ENCODE measurements at places on chromosomes 7 and 10.

GRCh38 chr7:55241958-55242357 is 123.2 kb upstream of the LANCL2 start:
- no peak for DNase-seq

DNA sequence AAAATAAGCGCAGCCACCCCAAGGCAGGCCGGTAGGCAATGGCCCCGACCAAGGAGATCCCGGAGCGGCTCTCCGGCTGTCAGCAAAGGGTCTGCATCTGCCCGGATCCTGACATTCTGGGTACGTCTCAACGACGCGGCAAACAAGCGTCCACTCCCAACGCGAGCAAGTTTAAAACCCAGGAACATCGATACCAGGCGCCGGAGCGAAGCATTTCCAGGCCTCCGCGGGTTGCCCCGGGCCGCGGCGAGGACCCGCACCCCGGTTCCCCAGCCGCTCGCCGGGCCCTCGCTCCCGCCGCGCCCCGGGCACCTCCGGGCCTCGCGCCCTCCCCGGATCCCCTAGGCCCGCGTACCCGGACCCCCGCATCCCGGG is 453 bp downstream of the URGCP start:
- DNase-seq, result no peak

DNA sequence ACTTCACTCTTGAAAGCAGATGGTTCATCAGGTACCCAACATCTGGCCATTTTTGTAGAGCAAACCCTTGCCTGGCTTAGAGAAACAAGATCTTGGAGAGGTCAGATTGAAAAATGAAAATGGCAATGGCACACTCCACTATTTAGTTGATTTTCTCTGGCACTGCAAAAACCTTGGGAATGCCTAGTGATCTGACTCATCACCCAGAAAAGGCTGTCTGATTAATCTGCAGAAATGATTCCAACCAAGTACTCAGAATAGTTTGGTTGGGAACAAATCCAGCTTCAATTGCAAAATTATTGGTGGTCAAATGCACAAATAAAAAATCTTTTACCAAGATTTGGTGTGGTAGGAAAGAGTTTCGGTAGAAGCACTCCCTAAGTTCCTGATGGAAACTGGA is 351.2 kb downstream of the PHTF2 start:
- no peak for DNase-seq

GRCh38 chr7:43394441-43395130 is 188.3 kb upstream of the STK17A start:
- DNase-seq, result no peak

DNA sequence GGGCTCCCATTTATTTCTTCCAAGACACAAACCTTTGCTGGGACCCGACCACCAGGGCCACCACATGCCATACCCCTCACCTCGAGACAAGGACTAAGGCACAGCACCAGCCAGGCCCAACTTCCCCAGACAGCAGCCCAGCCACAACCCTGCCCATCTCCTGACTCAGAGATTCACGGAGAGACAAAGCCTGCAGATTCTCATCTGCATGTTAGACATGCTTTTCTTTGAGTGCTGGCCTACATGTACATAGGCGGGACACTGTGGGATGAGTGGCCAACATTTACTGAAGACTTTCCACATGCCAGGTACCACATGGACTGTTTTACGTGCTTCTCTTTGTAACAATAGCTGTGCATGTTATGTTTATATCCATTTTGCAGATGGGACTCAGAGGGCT is 221.3 kb upstream of the ZMIZ1 start:
- DNase-seq, result no peak

DNA sequence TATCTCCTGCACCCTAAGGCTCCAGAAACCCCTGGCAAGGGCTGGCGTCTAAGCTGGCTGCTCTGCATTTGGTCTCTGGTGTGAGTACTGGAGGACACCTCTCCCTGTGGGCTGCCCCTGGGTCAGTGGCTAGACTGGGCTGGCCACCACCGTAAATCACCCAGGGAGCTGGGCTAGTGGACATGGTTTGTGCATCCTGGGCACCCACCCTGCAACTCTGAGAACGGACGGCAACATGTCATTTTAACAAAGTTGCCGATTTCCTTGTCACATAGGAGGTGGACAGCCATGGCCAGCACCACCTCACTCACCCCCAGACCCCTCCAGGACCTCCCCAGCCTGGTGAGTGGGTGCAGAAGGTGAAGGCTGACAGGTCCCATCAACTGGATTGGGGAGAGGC is 26.8 kb upstream of the PCBD1 start:
- DNase-seq, result no peak

- DNase-seq, result no peak
These were observed 977 bp downstream of the CALU start for GRCh38 chr7:128739990-128740682.

DNA sequence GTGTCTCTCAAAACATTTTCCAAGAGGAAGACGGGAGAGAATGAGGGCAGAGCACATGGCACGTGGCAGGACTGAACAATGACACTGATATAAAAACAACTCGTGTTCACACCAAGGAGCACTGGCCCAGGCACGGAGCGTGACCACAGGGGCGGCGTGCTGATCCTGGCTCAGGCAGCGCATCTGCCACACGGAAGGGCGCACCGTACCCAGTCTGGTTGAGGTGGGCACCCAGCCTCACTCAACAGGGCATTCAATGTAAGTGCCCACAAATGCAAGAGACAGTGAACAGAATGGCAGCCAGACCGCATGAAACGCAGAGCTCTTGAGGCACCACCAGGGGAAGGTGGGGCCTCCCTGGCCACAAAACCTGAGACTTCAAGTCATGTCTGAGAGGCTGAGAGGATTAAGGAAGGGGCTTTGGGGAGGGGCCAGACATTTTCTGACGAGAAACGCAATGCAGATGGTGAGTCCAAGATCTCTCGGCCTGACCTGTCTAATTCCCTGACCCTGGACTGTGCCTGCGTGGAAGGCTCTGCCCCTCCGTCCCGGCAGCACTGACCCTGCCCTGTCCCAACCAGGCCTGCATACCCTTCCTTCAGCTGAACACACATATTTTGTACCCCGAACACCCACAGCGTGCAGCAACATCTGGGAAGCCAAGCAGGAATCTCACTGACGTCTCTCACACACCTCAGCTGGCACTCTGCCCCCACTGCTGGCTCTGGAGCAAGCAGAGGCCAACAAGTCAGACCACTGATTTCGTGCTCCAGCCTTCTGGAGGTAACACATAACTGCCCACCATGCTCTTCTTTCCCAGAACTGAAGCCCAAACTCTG is 35.5 kb downstream of the VOPP1 start:
- DNase-seq, result no peak

DNA sequence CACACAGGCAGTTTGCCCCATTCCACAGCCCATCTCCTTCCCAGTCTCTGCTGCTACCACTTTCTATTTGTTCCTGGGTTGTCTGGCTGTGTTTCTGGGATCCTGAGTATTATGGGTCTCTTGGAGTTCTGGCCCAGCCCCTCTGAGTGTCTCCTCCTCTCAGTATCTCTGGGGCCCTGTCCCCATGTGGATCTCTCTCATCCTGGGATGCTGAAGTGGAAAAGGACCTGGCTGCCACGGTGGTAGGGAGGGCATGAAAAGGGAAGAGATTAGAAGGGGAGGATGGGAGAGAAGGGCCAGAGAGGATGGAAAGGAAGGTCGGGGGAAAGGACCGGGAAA is 54.5 kb upstream of the LBX1 start:
- DNase-seq, result no peak

- no peak for DNase-seq
These were observed 28.6 kb downstream of the KCNH2 start for GRCh38 chr7:150949564-150949963.

DNA sequence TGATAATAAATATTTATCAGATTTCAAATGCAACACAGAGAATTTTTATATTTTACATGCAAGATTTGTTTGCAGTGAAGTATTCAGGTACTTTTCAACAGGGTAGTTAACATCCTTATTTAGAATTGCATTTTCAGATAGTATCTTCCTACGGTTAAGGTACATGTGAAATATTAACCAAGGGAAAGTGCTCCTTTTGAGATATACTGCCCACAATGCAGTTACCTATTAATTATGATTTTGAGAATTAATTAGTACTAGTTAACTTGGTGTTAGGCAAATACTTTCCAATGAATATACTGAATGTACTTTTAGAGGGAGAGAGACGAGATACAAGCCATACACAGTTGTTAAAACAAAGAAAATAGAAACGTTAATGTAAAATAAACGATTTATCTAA is 206.2 kb upstream of the YAE1 start:
- DNase-seq, result no peak

- no peak for DNase-seq
These were observed 13.5 kb downstream of the SFMBT2 start for GRCh38 chr10:7397049-7398035.

GRCh38 chr10:51297438-51297837 is 223.2 kb downstream of the PRKG1 start:
- DNase-seq, result no peak

DNA sequence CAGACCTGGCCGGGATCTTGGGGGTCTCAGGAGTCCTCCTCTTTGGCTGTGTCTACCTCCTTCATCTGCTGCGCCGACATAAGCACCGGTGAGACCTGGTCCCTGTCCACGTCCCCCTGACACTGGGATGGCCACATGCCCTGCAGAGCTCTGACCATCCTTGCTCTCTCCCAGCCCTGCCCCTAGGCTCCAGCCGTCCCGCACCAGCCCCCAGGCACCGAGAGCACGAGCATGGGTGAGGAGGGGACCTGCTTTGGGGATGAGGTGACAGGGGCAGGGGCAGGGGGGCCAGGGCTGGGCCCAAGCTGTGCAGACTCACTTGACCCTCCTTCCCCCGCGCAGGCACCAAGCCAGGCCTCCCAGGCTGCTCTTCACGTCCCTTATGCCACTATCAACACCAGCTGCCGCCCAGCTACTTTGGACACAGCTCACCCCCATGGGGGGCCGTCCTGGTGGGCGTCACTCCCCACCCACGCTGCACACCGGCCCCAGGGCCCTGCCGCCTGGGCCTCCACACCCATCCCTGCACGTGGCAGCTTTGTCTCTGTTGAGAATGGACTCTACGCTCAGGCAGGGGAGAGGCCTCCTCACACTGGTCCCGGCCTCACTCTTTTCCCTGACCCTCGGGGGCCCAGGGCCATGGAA is 959 bp downstream of the PVRIG start:
- DNase-seq, result no peak

- no peak for DNase-seq
These were observed 21.9 kb downstream of the GRID1 start for GRCh38 chr10:86344714-86345161.

DNA sequence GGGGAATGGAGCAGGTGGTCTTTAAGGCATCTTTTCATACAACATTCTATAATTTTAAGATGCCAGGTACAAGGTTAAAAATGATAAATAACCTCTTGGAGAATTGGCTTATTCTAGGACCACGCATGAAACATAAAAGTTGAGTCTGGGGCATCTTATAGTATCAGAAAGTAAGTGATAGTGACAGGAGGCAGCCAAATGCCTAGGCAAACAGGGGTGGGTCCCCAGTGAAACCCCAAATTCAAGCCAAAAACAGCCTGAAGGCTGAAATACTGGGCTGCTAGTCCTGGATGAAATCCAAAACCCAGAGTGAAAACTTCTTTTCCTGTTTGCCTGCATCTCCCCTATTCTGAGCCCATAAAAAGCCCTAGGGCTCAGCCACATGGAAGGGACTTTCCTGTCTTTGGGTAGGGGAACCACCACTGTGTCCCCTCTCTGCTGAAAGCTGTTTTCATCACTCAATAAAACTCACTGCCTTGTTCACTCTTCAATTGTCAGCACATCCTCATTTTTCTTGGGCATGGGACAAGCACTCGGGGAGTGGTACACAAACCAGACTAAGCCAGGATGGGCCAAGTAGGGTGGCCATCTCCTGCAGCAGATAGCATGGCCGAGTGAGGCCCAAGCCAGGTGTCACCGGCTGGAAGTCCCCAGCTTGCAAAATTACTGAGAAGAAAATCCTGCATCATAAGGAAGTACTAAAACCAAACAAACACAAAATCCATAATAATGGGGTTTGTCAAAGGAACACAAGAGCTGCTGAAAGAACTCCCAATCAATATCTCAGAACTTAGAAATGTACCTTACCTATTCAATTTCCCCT is 241.6 kb upstream of the GALNT17 start:
- no peak for DNase-seq

- DNase-seq, result no peak
These were observed 43.0 kb upstream of the RPA3 start for GRCh38 chr7:7761340-7761973.

- no peak for DNase-seq
These were observed 2.3 kb downstream of the FBXO24 start for GRCh38 chr7:100588438-100588837.

DNA sequence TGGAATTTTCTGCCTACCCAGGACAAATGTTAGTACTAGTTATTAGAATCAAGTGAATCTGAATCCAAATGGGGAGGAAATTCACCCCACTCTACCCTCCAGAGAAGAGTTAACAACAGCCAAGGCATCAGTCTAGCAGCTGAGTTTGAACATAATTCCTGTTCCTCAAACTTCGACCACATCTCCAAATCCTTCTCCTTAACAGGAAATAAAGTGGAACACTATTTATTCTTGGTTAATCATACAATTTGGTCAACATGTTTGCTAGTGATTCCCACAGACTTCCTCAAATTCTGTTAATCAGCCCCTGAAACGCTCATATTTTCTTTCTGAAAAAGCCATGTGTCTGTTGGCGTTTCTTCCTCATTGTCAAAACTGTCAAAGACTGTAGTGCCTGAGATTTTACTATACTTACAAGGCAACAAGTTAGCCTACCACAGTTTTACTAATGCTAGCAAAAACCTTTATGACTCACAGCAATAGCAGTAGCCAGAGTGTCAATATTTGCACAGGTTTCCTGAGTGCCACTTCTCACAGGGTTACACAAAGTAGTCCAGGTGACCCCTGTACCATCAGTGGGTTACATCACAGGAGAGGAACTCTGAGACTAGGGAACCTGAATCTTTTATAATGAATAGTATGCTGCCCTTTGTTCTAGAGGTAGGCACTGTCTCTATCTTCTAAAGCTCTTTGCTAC is 202.9 kb downstream of the GRM3 start:
- no peak for DNase-seq

GRCh38 chr7:16753932-16754855 is 639 bp downstream of the TSPAN13 start:
- no peak for DNase-seq

- DNase-seq, result no peak
These were observed 28.4 kb upstream of the PRKAG2 start for GRCh38 chr7:151905353-151905752.

DNA sequence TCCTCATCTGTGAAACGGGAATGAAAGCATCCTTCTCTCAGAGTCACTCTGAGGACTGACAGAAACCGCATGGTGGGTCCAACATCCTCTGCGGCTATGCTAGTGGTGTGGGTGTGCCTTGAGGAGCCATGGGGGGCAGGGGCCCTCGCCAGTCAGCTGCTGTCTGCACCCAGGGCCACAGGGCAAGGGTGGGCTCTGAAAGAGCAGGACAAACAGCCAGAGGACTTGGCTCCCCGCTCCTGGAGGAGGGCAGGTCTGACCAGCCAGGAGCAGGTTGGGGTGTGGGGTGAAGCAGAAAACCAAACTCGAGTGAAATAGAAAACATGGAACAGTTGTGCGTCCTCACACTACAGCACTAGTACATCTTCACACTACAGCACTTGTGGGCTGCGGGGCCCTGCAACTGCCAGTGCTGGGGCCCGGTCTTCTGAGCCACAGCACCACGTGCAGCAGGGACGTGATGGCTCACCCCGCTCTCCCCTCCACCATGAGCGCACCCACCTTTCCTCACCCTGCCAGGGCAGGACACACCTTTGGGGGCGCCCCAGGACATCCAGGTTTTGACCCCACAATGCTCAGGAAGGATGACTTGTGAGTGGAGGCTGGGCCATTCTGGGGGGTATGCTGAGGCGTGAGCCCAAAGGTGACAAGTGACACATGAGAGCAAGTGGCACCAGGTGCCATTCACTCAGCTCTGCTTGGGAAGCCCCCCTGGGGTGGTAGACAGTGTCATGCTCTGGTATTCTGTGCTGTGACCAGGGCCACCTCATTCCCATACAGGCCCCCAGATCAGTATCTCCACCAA is 96.1 kb upstream of the RET start:
- no peak for DNase-seq

Measured in GOT3 (cell line).